ENCODE measurements at places on chromosomes 12 and 14. TPM values are rescaled to one million over a fixed set of nuclear protein-coding genes. Genes with fewer than 3 reads are reported as not detected.

- no peak overlapping the region for H3K4me3 ChIP-seq
- DNase-seq, result no peak
- H3K27ac ChIP-seq, result no peak overlapping the region
Measured at GRCh38 chr12:68237619-68238018, 12.0 kb upstream of the IL26 start.

- no peaks in the 10 kb centered on the region for H3K27me3 ChIP-seq
- no peak overlapping the region for H3K4me3 ChIP-seq
- peaks cover 25% of the 10 kb centered on the region for H3K4me1 ChIP-seq
- DNase-seq, result no peak
- no peaks in the 10 kb centered on the region for H3K36me3 ChIP-seq
- H3K27ac ChIP-seq, result no peak overlapping the region
Measured at GRCh38 chr14:71592361-71592760, 339.9 kb upstream of the RGS6 start.

DNA sequence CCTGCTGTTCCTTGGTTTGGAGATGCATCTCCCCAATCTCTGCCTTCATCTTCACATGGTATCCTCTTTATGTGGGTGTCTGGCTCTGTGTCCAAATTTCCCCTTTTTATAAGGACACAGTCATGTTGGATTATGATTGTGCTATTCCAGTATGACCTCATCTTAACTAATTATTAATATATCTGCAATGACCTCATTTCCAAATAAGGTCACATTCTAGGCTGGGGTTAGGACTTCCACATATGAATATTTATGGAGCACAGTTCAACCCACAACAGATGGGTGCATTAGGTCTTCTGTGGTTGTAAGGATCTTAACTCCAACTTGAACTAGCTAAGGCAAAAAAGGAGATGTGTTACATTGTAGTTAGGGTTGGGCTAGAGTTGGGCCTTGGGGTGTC, 69.4 kb downstream of the ADCK1 start:
- H3K27me3 ChIP-seq, result no peaks in the 10 kb centered on the region
- H3K4me3 ChIP-seq, result no peak overlapping the region
- no peak for DNase-seq

- no peak overlapping the region for H3K27ac ChIP-seq
- no peaks in the 10 kb centered on the region for H3K4me1 ChIP-seq
- no peaks in the 10 kb centered on the region for H3K36me3 ChIP-seq
- H3K4me3 ChIP-seq, result no peak overlapping the region
- DNase-seq, result no peak
Measured at GRCh38 chr14:97336179-97336578, 539.0 kb downstream of the VRK1 start.

GRCh38 chr14:42229294-42229693, 622.6 kb downstream of the LRFN5 start:
- no peaks in the 10 kb centered on the region for H3K36me3 ChIP-seq
- H3K4me1 ChIP-seq, result no peaks in the 10 kb centered on the region
- H3K4me3 ChIP-seq, result no peak overlapping the region
- H3K27ac ChIP-seq, result no peak overlapping the region
- no peak for DNase-seq
- no peaks in the 10 kb centered on the region for H3K27me3 ChIP-seq

- H3K4me1 ChIP-seq, result no peaks in the 10 kb centered on the region
- H3K4me3 ChIP-seq, result no peak overlapping the region
- H3K27ac ChIP-seq, result no peak overlapping the region
- H3K27me3 ChIP-seq, result no peaks in the 10 kb centered on the region
- no peak for DNase-seq
- H3K36me3 ChIP-seq, result no peaks in the 10 kb centered on the region
Measured at GRCh38 chr12:109766251-109766778, 52.7 kb downstream of the FAM222A start.

DNA sequence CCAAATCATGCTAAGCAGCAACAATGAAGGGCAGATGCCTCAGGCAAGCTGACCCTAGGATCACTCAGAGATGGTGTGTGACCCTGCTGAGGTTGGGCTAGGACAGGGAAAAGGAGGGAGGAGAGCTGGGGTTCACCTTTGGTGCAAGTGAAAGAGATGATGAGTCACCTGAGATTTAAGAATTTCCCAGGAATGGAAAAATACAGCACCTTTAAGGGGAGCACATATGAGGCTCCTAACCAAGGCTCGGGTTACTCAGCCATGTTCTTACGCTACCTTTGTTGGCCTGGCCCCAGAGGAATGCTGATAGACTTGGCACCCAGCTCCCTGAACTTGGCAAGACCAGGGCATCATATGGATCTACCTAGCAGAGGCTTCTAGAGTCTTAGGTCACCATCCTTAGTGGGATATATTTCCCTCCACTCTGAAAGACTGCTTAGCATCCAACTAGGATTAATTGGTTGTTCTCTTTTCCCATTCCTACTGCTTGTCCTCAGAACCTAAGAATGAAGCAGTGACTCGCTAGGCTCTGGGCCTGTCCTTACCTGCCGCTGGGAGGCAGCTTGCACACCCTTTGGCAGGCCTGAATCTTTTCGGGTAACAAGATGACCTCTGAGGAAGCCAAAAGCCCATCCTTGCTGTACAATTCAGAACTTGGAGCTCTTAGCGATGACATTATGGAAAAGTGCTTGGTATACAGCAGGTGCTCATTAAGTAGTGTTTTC, 4.0 kb upstream of the NAA25 start:
- H3K4me1 ChIP-seq, result peaks cover 15% of the 10 kb centered on the region
- H3K4me3 ChIP-seq, result no peak overlapping the region
- H3K27me3 ChIP-seq, result no peaks in the 10 kb centered on the region
- no peaks in the 10 kb centered on the region for H3K36me3 ChIP-seq
- no peak overlapping the region for H3K27ac ChIP-seq
- DNase-seq, result no peak

DNA sequence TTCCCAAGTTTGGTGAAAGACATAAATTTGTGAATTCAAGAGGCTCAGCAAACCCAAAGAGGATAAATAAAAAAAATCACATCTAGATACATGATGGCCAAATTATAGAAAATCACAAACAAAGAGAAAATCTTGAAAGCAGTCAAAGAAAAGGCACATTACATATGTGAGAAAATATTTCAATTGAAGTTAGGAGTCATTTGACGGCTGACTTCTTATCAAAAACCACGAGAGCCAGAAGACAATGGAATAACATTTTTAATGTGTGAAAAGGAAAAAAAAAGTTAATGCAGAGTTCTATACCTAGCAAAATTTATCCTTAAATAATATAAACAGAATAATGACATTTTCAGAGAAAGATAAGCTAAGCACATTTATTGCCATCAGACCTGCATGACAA, 307.0 kb downstream of the C12orf75 start:
- H3K27ac ChIP-seq, result no peak overlapping the region
- DNase-seq, result no peak
- H3K4me1 ChIP-seq, result no peaks in the 10 kb centered on the region
- no peak overlapping the region for H3K4me3 ChIP-seq
- no peaks in the 10 kb centered on the region for H3K27me3 ChIP-seq
- no peaks in the 10 kb centered on the region for H3K36me3 ChIP-seq

DNA sequence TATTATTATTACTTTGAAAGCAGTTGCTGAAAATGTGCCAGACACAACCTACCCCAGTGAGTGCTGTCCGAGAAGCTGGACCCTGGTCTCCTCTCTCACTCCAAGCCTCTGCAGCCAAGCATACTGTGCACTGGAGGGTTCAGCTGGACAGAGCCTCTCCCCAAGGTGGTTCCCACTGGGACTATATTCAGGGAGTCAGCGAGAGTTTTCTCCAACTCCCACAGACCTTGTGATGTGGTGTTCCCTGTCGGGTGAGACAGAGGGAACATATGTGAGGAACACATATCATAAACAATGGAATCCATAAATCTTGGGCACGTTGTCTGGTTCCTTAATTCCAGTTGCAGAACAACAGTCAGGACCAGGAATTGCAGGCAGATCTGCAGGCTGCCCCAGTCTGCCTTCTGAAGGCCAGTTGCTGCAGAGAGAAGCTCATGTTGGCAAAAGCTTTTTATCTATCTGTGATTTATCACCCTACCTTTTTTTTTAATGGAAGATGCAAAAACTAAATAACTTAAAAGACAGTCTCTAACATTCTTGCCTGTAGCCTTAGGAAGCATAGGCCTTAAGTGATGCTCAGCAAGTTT, 619.8 kb upstream of the TBX3 start:
- no peak overlapping the region for H3K4me3 ChIP-seq
- no peaks in the 10 kb centered on the region for H3K36me3 ChIP-seq
- no peaks in the 10 kb centered on the region for H3K4me1 ChIP-seq
- no peak overlapping the region for H3K27ac ChIP-seq

- H3K36me3 ChIP-seq, result no peaks in the 10 kb centered on the region
- DNase-seq, result no peak
- no peaks in the 10 kb centered on the region for H3K27me3 ChIP-seq
- H3K4me3 ChIP-seq, result no peak overlapping the region
- no peak overlapping the region for H3K27ac ChIP-seq
- no peaks in the 10 kb centered on the region for H3K4me1 ChIP-seq
Measured at GRCh38 chr12:76520348-76520747, 39.2 kb downstream of the OSBPL8 start.

- no peak overlapping the region for H3K4me3 ChIP-seq
- peak overlapping the region; percentile 30 for H3K27ac ChIP-seq
- DNase-seq, result no peak
- H3K4me1 ChIP-seq, result peaks cover 29% of the 10 kb centered on the region
- no peaks in the 10 kb centered on the region for H3K27me3 ChIP-seq
Measured at GRCh38 chr12:2229661-2230539, 177.1 kb downstream of the CACNA1C start.

GRCh38 chr14:67919259-67920032, 99.9 kb downstream of the RAD51B start:
- no peaks in the 10 kb centered on the region for H3K27me3 ChIP-seq
- no peaks in the 10 kb centered on the region for H3K36me3 ChIP-seq
- H3K27ac ChIP-seq, result peak overlapping the region; percentile 4
- H3K4me3 ChIP-seq, result no peak overlapping the region
- peaks cover 13% of the 10 kb centered on the region for H3K4me1 ChIP-seq

DNA sequence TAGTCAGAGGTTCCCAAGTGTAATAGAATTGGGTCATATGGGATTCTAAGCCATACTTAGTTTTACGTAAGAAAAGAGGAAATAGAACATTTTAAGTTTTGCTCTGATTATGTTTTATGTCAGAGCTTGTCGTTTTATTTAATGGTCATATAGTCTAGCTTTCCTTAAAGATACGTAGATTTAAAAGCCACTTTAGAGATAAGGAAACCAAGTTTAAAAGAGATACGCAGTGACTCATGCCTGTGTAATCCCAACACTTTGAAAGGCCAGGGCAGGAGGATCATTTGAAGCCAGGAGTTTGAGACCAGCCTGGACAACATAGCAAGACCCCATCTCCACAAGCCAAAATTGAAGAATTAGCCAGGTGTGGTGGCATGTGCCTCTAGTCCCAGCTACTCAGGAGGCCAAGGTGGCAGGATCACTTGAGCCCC, 19.5 kb downstream of the MAPK1IP1L start:
- no peaks in the 10 kb centered on the region for H3K27me3 ChIP-seq
- no peak overlapping the region for H3K4me3 ChIP-seq
- H3K27ac ChIP-seq, result peak overlapping the region; percentile 85
- H3K4me1 ChIP-seq, result peaks cover 57% of the 10 kb centered on the region
- peaks cover 5% of the 10 kb centered on the region for H3K36me3 ChIP-seq

SYT1 gene
- total RNA-seq, result 10.0 TPM

CIDEB gene
- 6.6 TPM for total RNA-seq

GLS2 gene
- not detected for total RNA-seq

FOXN4 gene
- total RNA-seq, result not detected

ZBTB42 gene
- total RNA-seq, result 4.4 TPM
